ENCODE measurements at places on chromosomes 3 and 15.
A peak's percentile ranks its signal among the peaks of the same experiment; 100 is the strongest.

GRCh38 chr3:64151342-64151871 is 73.9 kb downstream of the PRICKLE2 start:
- no peak for DNase-seq

DNA sequence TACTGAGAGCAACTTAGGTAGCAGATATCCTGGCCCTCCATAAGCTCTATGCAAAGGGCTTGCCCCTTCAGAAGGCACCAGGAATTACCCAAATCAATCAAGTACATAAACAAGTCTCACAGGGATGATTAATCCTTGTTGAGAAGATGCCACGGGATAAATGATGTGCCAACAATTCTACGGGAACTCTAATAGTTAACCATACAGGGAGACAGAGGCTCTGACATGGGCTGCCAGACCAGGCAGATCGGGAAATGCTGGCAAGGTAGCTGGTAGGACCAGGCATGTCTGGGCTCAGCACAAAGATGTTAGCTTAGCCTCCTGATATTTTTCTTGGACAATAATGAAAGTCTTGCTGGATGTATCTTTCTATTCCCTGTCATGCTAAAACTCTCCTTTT is 249.3 kb upstream of the THBS1 start:
- DNase-seq: no peak

- DNase-seq: peak; percentile 28
Measured at GRCh38 chr15:65101411-65101890, 13.5 kb downstream of the UBAP1L start.

GRCh38 chr3:195046441-195046840 is 224.5 kb downstream of the XXYLT1 start:
- DNase-seq: no peak

DNA sequence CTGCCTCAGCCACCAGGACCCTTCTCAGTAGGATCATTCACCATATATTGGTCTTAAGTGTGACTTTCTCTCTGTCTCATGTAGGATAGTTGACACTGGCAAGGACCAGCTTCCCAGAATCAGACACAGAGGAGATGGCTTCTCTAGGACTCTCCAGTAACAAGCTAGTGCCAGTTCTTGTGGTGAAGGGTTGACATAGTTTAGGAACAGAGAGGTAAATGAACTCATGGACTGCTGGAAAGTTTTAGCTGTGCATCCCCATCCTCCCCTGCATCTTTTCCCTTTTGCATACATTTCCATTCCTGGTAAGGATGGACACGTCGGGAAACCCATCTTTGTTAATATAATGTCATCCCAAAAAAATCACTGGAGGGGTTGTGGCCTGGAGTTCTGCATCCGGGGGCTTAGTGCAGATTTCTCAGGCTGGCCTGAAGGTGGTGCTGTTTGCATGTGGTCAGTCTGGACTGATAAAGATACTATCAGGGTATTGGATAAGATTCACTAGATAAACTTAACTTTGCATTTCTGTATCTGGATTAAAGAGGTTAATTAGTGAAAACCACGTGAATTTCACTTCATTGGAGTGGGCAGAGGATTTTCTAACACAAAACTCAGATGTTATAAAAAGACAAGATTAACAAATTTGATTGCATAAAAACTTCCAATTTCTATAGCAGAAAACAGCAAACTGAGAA is 110.8 kb downstream of the TBC1D2B start:
- DNase-seq: no peak

- DNase-seq: no peak
Measured at GRCh38 chr15:47663101-47663500, 54.2 kb upstream of the SEMA6D start.

- no peak for DNase-seq
Measured at GRCh38 chr15:56890038-56890437, 28.4 kb upstream of the TCF12 start.

GRCh38 chr3:97823046-97824004 is 1.5 kb downstream of the CRYBG3 start:
- no peak for DNase-seq

GRCh38 chr3:193730976-193731375 is 138.0 kb downstream of the OPA1 start:
- no peak for DNase-seq

DNA sequence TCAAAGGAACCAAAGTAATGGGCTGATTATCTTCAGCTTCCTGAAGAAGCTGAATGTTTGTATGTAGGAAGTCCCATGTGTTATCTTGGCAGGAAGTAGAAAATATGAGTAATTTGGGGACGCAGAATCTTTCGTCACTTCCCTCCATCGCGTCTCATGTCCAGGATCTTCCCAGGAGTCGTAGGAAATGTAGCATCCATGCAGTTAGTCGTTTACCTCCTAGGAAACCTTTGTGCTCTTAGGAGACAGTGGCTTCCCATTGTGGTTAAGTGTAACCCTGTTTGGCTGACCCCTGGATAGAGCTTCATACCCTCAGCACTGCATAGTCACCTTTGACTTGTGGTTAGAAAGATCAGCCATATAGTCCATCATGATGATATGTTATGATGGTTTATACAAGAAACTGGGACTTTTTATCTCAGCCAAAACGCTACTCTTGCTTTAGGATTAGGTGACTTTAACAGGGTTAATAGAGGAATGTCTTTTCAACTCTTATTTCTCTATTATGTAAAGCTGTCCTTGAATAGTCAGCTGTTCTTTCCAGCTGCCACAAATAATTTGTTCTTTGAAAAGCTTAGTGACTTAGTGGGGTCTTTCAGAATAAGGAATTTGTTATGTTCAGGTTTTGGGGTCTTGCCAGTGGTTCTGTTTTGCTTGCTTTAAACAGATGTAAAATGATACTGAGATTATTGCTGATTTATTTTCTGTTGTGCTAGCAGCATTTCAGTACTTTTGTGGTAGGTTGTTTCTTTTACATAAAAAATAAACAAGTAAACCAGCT is 92.2 kb downstream of the KLHL25 start:
- DNase-seq: no peak

- DNase-seq: no peak
Measured at GRCh38 chr3:60696428-60697125, 554.7 kb downstream of the FHIT start.

GRCh38 chr15:73630921-73631362 is 2.2 kb downstream of the NPTN start:
- DNase-seq: no peak

- DNase-seq: no peak
Measured at GRCh38 chr3:192880313-192880712, 37.3 kb downstream of the MB21D2 start.

- peak; percentile 37 for DNase-seq
Measured at GRCh38 chr15:40320931-40321371, 2.5 kb upstream of the INAFM2 start.

- DNase-seq: no peak
Measured at GRCh38 chr3:187985647-187986046, 168.3 kb upstream of the LPP start.

GRCh38 chr15:29064290-29064689 is 178.5 kb downstream of the APBA2 start:
- no peak for DNase-seq

GRCh38 chr15:78767331-78767951 is 43.8 kb downstream of the ADAMTS7 start:
- no peak for DNase-seq

GRCh38 chr15:79185199-79185598 is 94.6 kb upstream of the RASGRF1 start:
- no peak for DNase-seq

GRCh38 chr3:195183071-195183776 is 87.7 kb downstream of the XXYLT1 start:
- DNase-seq: no peak

- peak; percentile 38 for DNase-seq
Measured at GRCh38 chr3:53254509-53255422, 1.1 kb downstream of the TKT start.

DNA sequence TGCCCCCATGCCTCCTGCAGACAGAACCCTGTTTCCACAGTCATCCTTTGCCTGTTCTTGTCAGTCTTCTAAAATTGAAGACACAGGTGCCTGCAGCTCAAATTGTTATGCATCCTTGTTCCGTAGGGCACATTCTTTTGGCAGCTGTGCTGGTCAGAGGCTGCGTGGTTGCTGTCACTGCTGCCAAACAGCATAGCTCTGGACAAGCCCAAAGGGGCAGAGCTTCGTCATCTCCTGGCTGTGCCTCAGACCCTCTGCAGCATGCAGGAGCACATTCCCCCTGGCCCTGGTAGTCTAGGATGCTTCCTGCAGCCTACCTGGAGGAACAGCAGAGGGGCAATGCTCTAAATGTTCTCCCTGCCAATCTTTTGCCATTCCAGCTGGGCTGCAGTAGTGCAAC is 2.1 kb upstream of the FBXL22 start:
- no peak for DNase-seq

DNA sequence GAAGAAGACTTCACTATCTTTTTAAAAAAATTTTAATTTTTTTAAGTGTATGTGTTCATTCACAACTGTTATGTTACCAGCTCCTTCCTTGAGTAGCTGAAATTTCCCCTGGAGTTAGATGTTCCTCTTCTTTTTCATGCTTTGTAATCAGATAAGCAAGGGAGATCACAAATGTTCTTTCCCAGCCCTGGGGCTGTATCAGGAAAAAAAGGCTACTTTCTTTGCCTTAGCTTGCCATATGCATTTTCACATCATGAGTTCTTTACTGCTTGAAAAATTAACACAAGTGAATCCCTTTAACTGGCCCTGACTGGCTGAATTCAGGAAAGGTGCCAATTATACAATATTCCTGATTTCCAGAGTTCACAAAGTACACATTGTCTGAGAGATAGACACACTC is 353.2 kb upstream of the ATP11B start:
- DNase-seq: no peak

DNA sequence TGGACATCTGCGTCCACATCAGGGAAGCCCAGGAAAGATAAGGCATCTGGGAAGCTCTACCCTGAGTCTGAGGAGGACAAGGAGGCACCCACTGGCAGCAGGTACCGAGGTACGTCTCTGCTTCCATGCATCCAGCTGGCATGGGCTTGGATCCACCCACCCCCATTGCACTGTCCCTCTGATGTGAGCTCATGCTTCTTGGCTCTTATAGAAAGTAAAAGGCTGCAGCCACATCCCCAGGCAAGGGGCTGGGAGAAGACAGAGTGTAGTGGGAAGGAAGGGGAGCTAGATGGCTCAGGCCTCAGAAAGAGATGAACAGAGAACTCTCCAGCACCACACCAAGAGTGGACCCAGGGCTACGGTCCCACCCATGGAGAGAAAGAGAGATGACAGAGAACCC is 18.2 kb downstream of the PTH1R start:
- no peak for DNase-seq

DNA sequence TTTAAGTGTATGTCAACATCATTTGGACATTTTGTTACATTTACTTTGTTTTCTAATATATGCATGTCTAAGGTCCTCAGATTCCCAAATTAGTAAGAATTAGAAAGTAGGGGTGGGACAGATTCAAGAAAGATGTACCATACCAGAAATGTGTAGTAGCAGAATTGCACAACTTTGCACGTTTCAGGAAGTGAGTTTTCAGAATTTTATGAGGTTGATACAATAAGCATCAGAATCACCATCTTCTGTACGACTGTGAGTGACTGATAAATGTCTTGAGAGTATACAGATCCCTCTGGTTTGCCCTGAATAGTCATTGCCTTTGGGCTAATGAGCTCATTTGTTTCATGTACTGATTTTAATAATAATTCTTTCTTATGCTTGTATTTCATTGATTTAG is 9.3 kb downstream of the ARIH2 start:
- no peak for DNase-seq

- no peak for DNase-seq
Measured at GRCh38 chr15:36622197-36622795, 42.9 kb downstream of the CDIN1 start.

DNA sequence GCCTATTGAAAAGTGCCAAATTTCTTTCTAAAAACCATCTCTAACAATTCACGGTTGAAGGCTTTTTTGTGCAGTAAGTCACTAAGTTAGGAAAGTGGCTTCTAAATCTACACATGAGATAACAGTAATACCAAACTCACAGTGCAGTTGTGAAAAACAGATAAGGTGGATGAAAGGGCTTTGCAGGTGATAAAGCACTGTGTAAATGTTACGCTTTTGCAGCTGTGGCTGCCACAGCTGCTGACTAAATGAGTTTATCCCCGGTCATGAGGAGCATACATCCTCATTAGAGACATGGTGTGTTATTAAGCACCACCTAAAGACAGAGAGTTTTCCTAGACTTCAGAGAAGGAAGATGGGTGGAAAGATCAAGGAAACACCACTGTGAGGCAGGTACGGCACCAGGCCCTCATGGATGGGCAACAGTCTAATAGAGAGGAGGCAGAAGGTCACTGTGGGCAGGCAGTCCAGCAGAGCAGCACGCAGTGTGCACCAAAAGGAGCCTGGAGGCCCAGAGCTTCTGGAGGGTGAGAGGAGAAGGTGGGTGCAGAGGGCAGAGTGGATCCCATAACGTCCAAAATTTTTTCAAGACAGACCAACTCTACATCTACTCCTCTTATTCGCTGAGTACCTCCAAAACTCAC is 68.5 kb downstream of the FMN1 start:
- no peak for DNase-seq

GRCh38 chr3:188192034-188192433 is 38.1 kb downstream of the LPP start:
- no peak for DNase-seq

GRCh38 chr15:58378241-58379085 is 53.3 kb upstream of the LIPC start:
- DNase-seq: no peak

DNA sequence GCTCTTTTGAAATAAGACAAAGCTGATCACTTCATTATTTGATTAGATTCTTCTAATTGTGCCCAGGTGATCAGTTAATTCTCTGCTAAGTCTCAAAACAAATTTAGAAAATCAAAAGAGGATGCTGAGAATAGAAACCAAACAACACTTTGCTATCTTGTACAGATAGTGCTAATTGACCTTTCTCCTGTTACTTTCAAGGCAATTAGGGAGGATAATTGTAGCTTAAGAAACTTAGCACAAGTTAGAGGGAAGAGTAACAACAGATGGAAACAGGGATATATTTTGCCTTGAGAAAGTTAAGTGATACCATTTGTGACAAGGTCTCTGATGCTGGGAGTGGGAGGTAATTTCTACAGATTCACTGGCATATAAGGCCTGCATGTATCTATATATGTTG is 344.8 kb upstream of the GRM7 start:
- no peak for DNase-seq

DNA sequence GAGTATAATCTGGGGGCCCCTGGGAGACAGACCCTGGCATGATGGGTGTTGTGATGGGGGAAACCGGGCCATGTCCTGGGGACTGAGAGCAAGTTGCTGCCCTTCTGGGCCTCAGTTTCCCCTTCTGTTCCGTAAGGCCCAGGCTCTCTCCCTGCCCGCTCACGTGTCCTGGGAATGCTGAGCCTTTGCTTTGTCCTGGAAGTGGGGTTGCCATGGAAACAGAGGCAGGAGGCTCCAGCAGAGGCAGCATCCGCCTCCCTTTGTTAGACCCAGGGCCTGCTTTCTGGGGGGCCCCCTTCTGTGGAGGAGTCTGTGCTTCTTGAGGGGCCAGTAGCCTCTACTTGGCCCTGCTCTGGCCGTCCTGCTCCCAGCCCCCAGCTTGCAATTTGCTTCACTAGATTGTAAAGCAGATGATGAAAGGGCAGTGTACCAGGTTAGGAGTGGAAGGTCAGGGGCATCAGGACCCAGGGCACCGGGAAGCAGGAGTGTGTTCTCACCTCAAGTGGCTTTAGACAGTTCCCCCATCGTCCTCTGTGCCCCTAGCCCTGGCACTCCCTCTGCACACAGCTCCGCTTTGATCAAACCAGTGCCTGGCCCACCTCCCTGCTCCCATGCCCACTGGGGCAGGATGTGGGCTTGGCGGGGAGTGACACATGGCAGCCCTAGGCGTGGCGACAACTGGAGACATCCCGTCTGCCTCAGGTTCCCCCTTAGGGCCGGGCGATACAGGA is 105.6 kb downstream of the FBLN2 start:
- no peak for DNase-seq

GRCh38 chr3:27319847-27320526 is 49.2 kb downstream of the NEK10 start:
- no peak for DNase-seq

- DNase-seq: no peak
Measured at GRCh38 chr15:29938361-29939335, 116.4 kb upstream of the TJP1 start.
